RWPE1 (cell line): ENCODE measurements at places on chromosomes 1 and 21.

- no peak for DNase-seq
These were observed 28.2 kb upstream of the TEKT2 start for GRCh38 chr1:36055706-36056105.

GRCh38 chr1:205455581-205456382 is at the start of gene BLACAT1:
Gene BLACAT1 (minus strand): TSS chr1:205456045.
- no peak for DNase-seq

- no peak for DNase-seq
These were observed 2.8 kb downstream of the ACTRT2 start for GRCh38 chr1:3024019-3024418.

GRCh38 chr1:248783367-248783766 is 27.8 kb upstream of the LYPD8 start:
- DNase-seq, result no peak

- DNase-seq, result peak; percentile 76
These were observed 85.7 kb downstream of the BRINP2 start for GRCh38 chr1:177256153-177257075.

- peak; percentile 75 for DNase-seq
These were observed 247.7 kb upstream of the PTBP2 start for GRCh38 chr1:96473791-96474434.

- DNase-seq, result no peak
These were observed 1.1 kb upstream of the DMBX1 start for GRCh38 chr1:46488343-46489168.

DNA sequence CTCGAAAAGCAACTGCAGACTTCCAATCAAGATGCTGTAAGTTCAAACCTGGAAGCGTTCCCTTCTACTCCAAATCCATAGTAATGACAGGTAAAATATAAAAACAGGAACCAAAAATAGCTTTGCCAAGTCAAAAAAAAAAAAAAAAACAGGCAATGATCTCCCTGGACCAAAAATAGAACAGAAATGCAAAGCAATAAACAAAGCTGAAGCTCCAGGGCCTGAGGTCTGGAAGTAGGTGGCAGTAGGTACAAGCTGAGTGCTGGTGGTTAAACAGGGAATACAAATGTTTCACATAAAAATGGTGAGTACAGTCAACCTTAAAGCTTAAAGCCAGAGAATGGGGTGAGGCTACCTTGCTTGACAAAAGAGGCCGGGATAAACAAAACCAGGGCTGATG is 610.8 kb downstream of the SMYD3 start:
- DNase-seq, result no peak

GRCh38 chr1:232561381-232561780 is 68.6 kb downstream of the SIPA1L2 start:
- DNase-seq, result no peak

- DNase-seq, result no peak
These were observed 108.0 kb downstream of the PTPRU start for GRCh38 chr1:29344336-29344735.

DNA sequence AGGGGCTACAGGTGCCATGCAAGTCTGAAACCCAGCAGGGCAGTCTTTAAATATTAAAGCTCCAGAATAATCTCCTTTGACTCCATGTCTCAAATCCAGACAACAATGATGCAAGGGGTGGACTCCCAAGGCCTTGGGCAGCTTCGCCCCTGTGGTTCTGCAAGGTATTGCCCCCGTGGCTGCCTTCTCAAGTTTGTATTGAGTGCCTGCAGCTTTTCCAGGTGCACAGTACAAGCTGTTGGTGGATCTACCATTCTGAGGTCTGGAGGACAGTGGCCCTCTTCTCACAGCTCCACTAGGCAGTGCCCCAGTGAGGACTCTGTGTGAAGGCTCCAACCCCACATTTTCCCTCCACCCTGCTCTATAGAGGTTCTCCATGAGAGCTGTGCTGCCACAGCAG is 3.7 kb upstream of the MROH9 start:
- DNase-seq, result no peak

DNA sequence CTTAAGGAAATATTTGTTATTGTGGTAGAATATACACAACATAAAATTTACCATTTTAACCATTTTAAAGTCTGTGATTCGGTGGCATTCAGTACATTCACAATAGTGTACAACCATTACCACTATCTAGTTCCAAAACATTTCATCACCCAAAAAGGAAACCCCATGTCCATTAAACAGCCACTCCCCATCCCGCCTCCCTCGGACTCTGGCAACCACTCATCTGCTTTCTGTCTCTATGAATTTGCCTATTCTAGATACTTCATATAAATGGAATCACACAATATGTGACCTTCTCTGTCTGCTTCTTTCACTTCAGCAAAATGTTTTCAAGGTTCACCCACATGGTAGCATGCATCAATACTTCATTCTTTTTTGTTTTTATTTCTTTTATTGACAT is 51.3 kb downstream of the PTP4A2 start:
- DNase-seq, result no peak

DNA sequence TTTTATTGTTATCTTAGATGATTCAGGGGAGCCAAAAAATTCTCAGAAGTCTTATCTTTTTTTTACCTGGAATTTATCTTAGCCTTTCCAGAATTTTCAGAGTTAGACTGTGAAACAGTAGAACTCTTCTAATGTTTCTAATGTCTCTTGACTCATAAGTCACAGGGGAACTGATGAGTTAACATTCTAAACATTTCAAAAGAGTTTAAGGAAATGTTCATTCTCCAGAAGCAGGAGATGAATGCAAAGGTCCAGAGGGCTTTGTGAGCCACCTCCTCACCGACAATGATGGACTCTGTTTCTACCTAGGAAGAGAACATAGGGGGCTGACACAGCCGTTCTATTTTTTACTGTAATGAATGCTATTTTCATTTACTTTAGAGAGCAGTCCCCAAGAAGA is 157.5 kb downstream of the BRINP2 start:
- no peak for DNase-seq

- no peak for DNase-seq
These were observed 138.2 kb upstream of the RUNX3 start for GRCh38 chr1:25068316-25068715.

- no peak for DNase-seq
These were observed 9.4 kb downstream of the CR2 start for GRCh38 chr1:207463571-207463970.

DNA sequence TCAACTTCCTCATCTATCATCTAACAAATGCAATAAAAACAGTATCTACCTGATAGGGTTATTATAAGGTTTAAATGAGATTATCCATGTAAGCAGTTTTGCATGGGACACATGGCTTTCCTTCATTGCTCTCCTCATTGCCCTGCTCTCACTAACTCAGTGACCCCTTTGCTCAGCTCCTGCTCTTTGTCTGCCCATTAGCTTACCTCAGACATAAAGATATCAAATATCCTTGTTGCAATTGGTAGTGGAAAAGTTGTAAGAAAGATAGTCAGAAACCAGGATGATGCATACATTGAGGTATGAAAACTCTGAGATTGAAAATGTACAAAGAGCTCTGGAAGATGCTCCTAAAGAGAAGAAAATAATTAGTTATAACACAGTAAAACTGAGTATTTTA is 89.8 kb downstream of the EVI5 start:
- DNase-seq, result no peak
